ENCODE measurements at places on chromosomes 4 and X. TPM values are rescaled to one million over a fixed set of nuclear protein-coding genes. Genes with fewer than 3 reads are reported as not detected.

HPGD gene
- total RNA-seq, result 0.50 TPM

MAGEA8 gene
- not detected for total RNA-seq

GLRA3 gene
- 0.13 TPM for total RNA-seq

FAAH2 gene
- total RNA-seq, result 0.25 TPM

PCDH18 gene
- 73.7 TPM for total RNA-seq

REPS2 gene
- total RNA-seq, result 0.37 TPM

BCAP31 gene
- 171 TPM for total RNA-seq

TLR2 gene
- under 0.01 TPM for total RNA-seq

RPS3A gene
- 1,896 TPM for total RNA-seq

SLC4A4 gene
- 0.40 TPM for total RNA-seq

MAGED4 gene
- 2.0 TPM for total RNA-seq

AADAT gene
- total RNA-seq, result 3.3 TPM

CYTL1 gene
- total RNA-seq, result 41.5 TPM

CFP gene
- total RNA-seq, result 0.13 TPM

MAP7D2 gene
- not detected for total RNA-seq

AIFM1 gene
- total RNA-seq, result 21.5 TPM

FATE1 gene
- total RNA-seq, result not detected

PABPC4L gene
- total RNA-seq, result 0.13 TPM

ARX gene
- total RNA-seq, result not detected

RNF128 gene
- 1.1 TPM for total RNA-seq

TMPRSS11D gene
- not detected for total RNA-seq

HERC6 gene
- 7.5 TPM for total RNA-seq

MYOZ2 gene
- total RNA-seq, result 3.9 TPM

NKX6-1 gene
- total RNA-seq, result not detected

ADH7 gene
- not detected for total RNA-seq

NAA11 gene
- 0.06 TPM for total RNA-seq

PRDM5 gene
- 13.1 TPM for total RNA-seq

DGKK gene
- total RNA-seq, result not detected

YY2 gene
- total RNA-seq, result 1.6 TPM

BGN gene
- 56.3 TPM for total RNA-seq

MCF2 gene
- 0.12 TPM for total RNA-seq

RTL5 gene
- total RNA-seq, result 5.6 TPM

WWC2 gene
- 20.6 TPM for total RNA-seq

GUCY1B1 gene
- 5.5 TPM for total RNA-seq

TLR6 gene
- 1.4 TPM for total RNA-seq

DKK2 gene
- 0.66 TPM for total RNA-seq

NAP1L2 gene
- 1.2 TPM for total RNA-seq

TMEM131L gene
- 9.3 TPM for total RNA-seq

CCKAR gene
- 0.13 TPM for total RNA-seq
